ENCODE measurements at places on chromosomes 5 and 9. TPM values are rescaled to one million over a fixed set of nuclear protein-coding genes. Genes with fewer than 3 reads are reported as not detected.

FYB1 gene
- not detected for total RNA-seq

KLF9 gene
- 4.0 TPM for total RNA-seq

DNA sequence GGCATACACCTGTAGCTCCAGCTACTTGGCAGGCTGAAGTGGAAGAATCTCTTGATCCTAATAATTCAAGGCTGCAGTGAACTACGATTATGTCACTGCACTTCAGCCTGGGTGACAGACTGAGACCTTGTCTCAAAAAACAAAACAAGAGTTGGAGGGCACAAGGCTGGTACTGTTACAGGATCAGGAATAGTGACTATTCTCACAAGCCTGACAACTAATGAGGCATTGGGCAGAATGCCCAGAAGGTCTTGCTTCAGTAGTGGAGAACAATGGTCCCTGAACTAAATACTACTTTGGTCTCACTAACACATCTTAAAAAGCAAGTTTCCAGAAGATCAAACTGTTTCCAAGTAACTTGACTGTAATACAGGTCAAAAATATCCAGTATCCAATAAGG is 182.9 kb upstream of the RFX3 start:
- no peak for DNase-seq

DNA sequence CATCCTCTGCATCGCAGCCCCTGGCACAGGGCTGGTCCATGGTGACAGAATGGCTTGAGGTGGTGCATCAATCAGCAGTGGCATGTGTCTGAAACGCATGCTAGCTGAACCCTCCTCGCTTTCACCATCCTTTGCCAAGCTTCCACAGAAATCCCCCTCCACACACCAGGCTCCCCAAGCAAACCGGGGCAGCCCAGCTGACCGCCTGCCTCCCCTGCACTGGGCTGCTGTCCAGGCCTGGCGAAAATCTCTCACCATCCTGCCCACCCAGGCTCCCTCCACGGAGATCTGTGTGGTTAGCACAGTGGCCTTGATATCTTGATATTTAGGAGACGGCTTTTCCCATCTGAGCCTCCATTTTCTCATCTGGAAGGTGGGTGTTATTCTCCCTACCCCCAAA is 905 bp upstream of the HRH2 start:
- no peak for DNase-seq

GRCh38 chr9:135252980-135253304 is 165.5 kb downstream of the OLFM1 start:
- no peak for DNase-seq

DNA sequence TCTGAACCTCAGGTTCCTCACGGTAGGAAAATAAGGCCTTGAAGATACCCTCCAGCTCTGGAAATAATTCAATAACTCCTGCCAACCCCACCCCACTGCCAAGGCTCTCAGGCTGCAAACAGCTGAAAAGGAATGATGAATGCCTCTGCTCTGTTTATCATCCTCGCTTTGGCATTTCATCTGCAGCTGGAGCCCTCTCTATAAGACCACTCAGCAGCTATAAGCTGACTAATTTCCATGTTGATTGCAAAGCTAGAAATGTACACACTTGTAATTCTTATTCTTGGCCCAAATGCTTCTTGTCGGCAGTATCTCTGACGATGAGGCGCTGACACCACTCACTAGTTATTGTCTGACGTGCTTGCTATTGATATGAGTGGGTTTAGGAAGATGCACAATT is 408.4 kb upstream of the NMUR2 start:
- DNase-seq: no peak

Data from HT-29 (cell line).